ENCODE measurements at places on chromosomes 2 and 18.

DNA sequence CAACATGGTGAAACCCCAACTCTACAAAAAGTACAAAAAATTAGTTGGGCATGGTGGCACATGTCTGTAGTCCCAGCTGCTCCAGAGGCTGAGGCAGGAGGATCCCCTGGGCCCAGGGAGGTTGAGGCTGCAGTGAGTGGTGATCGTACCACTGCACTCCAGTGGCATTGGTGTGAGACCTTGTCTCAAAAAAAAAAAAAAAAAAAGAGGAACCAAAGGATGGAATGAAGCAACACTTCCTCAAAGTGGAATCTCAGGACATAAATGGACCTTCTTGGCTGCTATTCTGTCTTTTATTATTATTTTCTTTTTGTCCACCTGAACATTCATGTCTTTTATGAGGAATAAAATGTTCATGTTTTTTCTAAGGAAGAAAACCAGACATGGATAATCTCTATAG is 13.7 kb downstream of the GEMIN6 start:
- DNase-seq = no peak

DNA sequence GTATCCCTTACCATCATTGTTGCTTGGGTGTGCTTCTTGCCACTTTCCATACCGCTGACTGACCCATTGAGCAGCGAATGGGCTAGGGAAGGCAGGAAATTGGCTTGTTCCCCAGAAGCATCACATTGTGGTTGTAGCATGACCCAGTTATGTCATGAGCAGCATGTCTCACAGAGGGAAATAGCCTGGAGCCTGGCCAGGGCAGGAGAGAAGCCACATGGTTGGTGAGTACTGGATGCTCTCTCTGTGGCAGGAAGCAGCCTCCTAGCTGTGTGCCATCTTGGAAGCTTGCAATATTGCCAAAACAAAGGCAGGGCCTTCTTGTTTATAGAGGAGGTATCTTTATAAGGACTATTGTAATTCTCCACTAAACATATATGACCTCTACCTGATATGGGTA is 482.6 kb downstream of the PIK3C3 start:
- DNase-seq = peak; percentile 55

DNA sequence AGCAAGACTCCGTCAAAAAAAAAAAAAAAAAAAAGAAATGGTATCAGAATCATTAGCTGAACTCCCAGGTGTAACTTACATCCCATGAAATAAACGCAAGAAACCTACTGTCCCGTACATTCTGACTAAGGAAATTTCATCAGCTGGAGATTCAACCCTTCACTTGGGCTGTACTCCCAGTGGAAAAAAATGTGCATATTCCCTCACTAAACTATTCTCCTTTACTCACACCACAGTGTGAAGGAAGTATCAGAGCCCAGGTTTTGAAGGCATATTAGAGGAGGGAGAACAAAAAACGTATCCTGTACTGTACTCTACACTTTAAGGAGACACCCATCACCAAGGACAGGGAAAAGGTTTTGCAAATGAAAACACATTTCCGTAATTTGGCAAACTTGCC is 64.3 kb downstream of the DNER start:
- no peak for DNase-seq

DNA sequence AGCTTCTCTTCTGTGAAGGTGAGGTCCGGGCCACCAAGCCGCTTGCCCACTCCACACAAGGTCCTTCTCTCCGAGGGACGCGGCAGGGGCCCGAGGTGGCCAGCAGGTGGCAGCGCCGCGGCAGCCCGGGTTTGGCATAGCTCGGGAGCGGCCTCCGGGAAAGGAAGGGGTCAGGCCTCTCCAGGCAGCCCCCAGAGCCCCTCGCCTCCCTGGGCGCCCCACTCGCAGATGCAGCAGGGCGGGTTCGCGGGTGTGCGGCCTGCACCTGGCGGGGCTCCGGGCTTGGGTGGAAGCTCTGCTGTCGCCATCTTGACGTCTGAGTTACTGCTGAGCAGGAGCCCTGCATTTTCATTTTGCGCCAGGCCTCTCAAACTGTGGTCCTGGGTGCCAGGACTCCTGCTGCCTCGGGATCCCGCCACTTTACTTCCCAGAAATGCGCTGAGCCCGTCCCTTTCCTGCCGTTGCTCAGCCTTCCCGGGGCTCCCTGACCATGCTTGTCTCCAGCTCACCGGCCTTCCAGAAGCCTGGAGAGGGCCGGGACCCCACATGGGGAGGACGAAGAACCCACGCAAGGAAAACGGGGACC is 18.6 kb upstream of the NCL start:
- peak; percentile 58 for DNase-seq

GRCh38 chr2:88452980-88453582 is 588 bp upstream of the FOXI3 start:
- DNase-seq = peak; percentile 26

DNA sequence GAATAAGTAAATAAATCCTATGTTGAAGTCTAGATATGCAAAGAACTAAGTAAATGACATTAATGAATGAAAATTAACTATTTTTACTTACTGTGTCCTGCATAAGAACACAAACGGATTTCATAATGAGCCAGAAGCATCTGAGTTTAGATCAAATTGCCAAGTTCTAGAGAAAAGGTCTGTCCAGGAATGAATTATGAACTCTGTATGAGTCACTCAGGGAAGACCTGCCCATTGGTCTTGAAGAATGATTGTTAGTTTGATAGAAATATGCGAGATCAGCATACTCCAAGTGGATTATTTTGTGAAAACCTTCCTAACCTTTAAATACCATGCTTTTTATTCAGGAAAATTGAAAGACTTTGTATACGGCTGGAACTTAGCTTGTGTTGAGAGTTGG is 189.5 kb downstream of the DOK6 start:
- DNase-seq = peak; percentile 5

GRCh38 chr2:27720004-27720551 is 51.4 kb upstream of the MRPL33 start:
- DNase-seq = peak; percentile 91

GRCh38 chr2:147636886-147637285 is 207.9 kb upstream of the ACVR2A start:
- DNase-seq = no peak

GRCh38 chr2:233940376-233941276 is 23.5 kb downstream of the TRPM8 start:
- DNase-seq = no peak

DNA sequence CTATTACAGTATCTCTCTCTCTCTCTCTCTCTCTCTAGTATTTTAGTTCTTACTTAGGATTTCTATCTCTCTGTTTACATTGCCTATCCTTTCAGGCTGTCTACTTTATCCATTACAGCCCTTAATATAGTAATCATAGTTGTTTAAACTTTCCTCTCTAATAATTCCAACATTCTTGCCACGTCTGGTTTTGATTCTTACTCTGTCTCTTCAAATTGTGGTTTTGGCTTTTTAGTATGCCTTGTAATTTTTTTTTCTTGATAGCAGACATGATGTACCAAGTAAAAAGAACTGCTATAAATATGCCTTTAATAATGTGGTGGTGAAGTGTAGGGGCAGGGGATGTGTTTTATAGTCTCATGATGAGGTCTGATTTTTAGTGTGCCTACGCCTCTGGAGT is 1809.5 kb upstream of the CELF4 start:
- DNase-seq = no peak

Data from fibroblast of the aortic adventitia (primary cell).